NCI-H1105 treated with DMSO at 0.1 percent for 48 hours (cell line): ENCODE measurements at places on chromosomes 5 and 9.

DNA sequence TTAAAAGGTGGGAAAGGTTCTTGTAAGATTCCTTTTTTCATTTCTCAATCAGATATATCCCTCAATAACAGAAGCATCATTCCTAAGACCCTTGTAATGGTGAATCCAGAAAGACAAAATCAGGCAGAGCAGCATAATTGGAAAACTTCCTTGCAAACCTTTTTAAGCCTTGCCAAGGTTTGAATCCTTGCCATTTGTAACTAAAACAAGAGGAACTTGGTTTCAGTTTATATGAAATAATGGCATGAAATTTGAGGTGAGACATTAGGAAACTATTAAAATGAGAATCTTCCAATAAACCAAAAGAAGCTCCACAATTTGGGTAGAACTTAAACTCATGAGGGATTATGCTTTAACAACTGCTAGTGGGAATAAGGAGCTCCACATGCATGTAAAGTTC is 384.7 kb upstream of the SMC2 start:
- DNase-seq: no peak

GRCh38 chr5:103741984-103742383 is 179.4 kb upstream of the NUDT12 start:
- DNase-seq: no peak

DNA sequence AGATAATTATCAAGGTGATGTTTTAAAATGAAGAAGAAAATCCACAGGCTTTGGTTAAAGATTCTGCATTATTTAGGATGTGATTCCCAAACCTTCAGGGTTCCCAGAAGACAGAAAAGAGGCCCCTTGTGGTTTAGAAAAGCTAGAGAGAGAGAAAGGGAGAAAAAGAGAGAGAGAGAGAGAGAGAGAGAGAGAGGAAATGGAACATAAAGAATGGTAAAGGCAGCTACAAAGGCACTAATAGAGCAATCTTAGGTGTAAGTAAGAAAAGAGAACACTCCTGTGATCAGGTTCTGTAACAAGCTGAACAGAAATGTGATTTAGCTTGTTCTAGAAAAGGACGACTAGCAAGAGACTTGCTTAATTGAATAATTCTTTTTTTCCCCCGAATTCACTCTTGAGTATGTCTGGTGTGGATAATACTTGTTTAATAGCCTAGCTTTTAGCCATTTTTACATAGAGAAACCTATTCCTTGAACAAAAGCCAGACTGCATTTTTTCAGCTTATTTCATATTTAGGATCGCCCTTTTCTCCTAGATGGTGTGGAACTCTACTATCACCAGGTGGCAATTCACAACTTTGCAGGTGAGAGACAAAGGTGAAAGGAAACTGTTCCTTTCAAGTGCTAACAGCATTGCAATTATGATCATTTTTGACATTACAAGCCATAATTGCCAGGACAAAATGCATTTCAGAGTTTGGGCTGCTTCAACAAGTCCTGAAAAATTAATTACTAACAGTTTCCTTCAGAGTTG is 57.6 kb upstream of the SH3GL2 start:
- DNase-seq: peak; percentile 39

GRCh38 chr5:130032807-130033206 is 128.5 kb downstream of the CHSY3 start:
- DNase-seq: no peak

DNA sequence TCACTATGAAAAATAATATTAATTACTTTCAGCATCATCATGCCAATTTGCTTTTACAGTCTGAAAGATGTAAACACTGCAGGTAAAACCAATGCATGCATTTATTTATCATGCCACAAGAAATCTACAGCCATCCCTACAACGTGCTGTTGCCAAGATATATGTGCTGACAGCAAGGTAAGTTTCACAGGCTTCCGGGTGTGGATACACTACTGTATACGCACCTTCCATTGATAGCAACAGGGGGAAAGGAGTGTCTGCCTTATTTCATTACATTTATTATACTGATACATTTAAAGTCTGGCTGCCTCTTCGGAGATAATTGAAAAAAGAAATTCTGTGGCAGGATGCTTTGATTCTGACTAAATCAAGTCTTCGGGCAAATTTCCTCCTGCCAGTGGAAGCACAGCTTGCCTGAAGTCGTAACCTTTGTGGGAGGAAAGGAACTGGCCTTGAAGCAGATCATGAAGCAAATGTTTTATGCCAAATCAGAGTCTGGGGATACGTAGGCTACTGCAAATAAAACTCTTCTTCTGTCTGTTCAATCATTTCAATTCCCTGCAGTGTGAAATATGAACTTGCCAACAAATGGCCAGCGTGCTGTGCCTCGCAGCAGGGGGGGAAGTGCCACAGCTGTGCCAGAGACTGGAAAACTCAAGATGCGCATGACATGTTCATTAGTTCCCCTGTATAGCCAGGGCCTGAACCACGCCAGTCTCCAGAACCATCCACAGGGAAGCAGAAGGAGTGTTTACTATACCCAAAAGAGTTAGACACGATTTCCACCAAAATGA is 268.1 kb downstream of the EFNA5 start:
- no peak for DNase-seq

GRCh38 chr5:113296676-113297075 is 138.1 kb downstream of the TSSK1B start:
- DNase-seq: no peak

DNA sequence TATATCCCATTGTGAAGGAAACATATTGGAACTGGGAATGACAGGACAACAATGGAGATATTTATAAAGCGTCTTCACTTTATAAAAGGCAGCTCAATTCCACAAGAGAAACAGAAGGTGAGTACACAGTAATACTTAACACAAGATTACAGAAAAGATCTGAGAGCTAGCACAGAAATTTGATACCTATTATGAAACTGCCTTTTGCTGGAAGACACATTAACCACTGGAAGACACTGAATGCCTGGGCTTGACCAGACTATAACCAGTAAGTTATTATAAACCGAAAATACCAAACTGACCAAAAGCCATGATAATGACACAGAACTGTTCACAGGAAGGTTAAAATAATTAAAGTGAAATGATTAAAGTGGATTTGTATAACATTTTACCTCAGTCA is 195.4 kb downstream of the NR2F1-AS1 start:
- no peak for DNase-seq

- no peak for DNase-seq
These were observed 82.6 kb downstream of the DOCK2 start for GRCh38 chr5:169719360-169720314.

DNA sequence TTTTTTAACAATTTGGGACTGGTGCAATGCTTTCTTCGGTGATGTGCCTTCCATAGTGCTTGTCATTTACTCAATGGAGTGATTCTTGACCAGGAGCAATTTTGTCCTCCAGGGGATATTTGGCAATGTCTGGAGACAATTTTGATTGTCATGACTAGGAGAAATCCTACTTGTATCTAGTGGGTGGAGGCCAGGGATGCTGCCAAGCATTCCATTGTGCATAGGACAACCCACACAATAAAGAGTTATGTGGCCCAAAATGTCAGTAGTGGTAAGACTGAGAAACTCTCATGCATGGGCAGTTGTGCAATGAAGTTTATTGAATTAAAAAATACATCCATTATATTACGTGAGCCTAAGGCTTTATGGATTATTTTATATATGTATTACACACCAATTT is 70.5 kb downstream of the FOCAD start:
- no peak for DNase-seq

GRCh38 chr9:137956039-137956438 is 78.5 kb downstream of the CACNA1B start:
- DNase-seq: no peak

GRCh38 chr9:13628526-13628925 is 349.0 kb upstream of the MPDZ start:
- DNase-seq: no peak

GRCh38 chr5:27311544-27311943 is 273.2 kb upstream of the CDH9 start:
- DNase-seq: no peak

GRCh38 chr9:111874500-111874899 is 22.1 kb upstream of the UGCG start:
- no peak for DNase-seq

DNA sequence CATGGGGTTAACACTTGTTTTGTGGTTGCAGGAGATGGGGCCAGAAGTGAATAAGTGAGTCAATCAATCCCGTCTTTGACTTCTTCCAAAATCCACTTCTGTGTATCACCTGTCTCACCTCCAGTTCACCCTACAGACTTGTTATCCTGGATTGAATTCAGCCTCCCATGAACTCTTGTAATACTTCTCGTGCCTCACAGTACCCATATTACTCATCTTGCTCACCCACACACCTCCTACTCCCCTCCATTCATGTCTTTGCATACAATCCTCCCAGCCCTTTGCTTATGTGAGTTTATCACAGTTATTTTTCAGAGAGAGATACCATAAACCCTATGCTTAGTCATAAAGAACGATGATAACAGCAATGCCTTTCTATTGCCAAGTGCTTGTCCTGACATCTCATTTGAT is 52.9 kb upstream of the PAPPA start:
- DNase-seq: no peak

GRCh38 chr5:14518638-14519037 is 63.0 kb upstream of the OTULINL start:
- no peak for DNase-seq

GRCh38 chr5:154593071-154593470 is 115.0 kb upstream of the HAND1 start:
- no peak for DNase-seq

GRCh38 chr5:171405615-171406014 is 13.8 kb upstream of the FGF18 start:
- DNase-seq: peak; percentile 3

GRCh38 chr9:93591301-93592007 is 15.1 kb downstream of the PHF2 start:
- DNase-seq: no peak

DNA sequence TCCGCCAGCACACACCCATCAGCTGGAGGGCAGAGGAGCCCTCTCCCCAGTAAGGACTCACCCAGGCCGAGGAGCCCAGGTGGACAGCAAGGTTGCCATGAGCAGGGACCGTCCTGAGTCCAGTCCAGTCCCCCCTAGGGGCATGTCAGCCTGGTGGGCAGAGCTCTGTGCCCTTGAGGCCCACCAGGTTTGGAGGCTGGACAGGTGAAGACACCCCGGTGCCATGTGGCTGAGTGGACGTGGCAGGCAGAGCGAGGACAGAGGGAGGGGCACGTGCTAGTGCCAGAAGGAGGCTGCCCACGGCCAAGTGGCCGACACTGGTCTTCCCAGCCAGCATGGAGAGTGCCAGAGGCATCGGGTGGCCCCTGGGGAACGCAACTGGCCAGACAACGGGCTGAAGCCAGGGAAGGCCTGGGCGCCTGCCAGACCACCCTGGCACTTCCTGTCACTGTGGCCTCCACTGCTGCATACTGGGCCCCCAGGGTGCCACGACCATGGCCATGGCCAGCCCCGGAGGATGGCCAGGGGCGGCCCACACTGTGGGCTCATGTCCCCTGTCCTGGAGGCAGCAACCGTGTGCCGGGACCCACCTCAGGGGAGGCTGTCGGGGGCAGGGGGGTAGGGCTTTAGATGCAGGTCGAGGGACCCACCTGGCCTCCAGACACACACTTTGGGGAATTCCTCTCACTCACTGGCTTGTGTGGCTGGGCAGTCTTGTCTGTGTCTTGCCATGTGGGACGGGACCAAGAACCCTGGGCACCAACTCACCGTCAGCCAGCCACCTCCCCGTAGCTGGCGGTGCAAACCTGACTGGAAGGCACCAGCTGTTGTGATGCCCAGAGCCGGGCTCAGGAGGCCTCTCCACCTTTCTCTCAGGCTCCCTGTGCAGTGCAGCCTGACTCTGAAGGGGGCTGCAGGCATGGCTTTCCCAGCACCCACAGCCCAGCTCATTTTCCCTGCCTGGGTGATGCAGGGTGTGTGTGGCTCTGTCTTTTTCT is 42.3 kb upstream of the LPCAT1 start:
- no peak for DNase-seq
